ENCODE measurements at places on chromosomes 2 and 18.

DNA sequence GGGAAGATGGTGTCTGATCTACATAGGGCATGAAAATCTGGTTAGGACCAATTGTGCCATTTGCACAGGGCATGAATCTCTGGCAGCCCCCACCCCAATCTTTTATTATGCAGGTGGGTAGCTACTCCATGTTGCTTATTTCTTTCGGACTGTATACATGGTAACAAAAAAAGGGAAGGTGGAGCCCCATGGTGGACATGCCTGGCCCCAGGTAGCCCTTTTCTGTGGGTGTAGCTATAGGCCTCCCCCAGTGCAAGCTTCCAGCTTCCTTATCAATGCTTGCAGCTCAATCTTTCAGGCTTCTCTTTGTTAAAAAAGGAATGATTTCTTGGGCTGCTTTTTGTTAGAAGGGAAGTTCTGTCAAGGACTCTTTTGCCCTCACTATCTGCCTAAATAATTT is 14.3 kb upstream of the UXS1 start:
- DNase-seq = no peak

DNA sequence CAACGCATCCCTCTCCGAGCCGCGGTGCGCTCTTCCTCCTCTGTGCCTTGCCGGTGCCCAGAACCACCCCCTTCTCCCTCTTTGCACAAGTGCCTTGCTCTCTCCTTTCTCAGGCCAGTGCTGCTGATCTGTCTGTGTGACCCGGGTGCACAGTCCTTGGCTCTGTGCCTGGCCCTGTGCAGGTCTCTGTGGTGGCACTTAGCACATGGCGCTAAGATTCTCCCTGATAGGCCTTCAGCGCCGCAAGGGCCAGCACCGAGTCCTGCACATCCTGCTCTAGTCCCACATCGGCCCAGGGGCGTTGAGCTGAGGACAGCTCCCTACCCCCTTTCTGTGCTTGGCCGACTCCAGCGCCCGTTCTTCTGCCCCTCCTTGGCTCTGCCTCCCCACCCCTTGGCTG is 136.1 kb downstream of the NEDD4L start:
- DNase-seq = no peak

- no peak for DNase-seq
Observed at GRCh38 chr2:159155320-159155719, 131.2 kb downstream of the WDSUB1 start.

GRCh38 chr2:52611759-52612158 is 1155.8 kb upstream of the CHAC2 start:
- DNase-seq = no peak

DNA sequence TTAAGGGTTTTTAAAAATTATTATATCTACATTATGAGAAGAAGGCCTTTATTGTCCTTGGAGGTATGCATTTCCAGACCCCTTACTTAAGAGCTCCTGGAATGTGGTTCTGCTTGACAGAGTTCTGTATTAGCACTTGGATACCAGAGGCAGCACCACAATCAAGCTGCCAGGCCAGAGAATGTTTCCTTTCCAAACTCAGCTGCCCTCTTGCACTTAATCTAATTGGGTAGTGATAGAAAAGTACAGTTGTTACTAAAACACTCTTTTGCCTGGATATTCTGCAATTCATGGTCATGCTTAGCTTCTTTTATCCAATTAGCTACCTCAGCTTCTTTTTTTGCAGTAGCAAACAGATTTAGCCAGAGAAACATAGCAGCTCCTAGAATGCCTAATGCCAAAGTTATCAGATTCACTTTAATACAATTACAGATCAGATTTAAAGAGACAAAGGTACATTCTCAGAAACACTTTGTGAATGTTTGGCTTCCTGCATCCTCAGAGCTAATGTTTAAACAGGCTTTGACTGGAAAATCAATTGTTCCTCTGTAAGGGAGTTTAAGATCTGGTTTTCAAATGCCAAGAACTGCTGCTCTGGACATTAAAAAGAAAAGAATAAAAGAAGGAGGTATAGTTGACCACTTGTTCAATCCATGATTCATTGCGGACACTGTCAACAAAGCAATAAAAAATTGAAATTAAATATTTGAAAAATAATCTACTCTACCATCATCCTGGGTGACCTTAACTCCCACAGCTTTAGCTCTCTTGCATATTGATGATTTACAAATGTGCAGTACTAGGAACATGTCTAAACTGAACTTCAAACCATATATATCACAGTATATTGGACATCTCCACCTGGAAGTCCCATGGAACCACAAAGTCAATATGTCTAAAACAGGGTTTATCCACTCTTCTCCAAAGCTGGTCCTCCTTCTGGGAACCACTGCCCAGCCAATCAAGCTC is 12.8 kb downstream of the NOSTRIN start:
- DNase-seq = no peak

DNA sequence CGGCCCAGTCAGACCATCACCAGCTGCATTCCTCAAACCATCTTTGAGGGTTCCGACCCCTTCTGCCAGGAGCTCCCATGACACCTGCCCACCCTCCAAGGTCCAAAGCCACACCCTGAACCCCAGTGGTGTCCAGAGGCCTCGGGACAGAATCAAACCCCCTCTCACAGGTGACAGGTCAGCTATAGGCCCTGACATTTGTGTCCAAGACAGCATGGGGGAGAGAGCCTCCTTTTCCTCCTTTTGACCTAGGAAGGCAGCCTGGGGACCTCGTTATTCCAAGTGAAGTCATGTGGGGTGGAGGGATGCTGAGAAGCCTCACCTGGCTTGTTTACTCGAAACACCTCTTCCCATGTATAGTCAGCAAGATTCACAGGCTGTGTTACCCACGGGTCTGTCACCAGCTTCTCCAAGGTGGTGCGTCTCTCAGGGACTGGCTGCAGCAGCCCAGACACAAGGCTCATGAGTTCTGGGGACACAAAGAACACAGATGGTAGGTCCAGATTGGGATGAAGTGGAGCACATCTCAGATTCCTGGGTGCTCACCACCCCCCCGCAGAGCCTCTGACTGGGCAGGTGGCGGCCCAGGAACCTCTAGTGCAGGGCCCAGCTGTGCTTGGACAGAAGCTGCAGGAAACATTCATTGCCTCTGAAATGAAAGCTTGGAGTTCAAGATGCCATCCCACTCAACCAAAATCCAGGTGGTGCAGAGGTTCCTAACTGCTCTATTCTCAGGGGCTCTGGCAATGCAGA is 5.1 kb upstream of the MTERF4 start:
- no peak for DNase-seq

DNA sequence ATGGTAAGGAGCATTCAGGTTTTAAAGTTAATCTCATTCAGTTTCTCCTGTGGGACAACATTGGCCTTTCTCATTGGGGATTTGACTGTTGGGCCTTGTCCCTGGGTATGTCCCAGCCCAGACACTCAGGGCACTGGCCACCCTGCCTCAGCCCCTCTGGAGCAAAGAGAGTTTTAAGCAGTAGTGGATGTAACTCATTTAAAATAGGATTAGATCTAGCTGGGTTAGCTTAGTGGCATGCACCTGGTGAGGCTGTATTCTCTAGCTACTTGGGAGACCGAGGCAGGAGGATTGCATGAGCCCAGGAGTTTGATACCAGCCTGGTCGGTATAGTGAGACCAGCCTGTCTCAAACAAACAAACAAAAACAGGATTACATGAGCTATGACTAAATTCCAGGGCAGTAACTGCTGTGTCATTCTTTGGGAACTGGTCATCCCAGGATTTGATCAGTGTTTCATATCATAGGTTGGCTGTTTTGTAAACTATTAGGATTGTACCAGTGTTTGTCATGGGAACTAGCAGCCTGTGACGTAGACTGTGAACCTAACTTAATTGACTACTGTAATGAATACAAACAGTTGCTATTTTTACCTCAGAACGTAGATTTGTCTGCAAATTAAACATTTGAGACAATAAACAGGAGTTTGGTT is 12.5 kb downstream of the INPP4A start:
- DNase-seq = peak; percentile 90
